ENCODE measurements at places on chromosomes 7 and 10.

GRCh38 chr7:92056286-92056685, 78.0 kb downstream of the CYP51A1 start:
- DNase-seq: peak; percentile 44

- DNase-seq: no peak
Observed at GRCh38 chr7:124645704-124646103, 119.9 kb downstream of the GPR37 start.

DNA sequence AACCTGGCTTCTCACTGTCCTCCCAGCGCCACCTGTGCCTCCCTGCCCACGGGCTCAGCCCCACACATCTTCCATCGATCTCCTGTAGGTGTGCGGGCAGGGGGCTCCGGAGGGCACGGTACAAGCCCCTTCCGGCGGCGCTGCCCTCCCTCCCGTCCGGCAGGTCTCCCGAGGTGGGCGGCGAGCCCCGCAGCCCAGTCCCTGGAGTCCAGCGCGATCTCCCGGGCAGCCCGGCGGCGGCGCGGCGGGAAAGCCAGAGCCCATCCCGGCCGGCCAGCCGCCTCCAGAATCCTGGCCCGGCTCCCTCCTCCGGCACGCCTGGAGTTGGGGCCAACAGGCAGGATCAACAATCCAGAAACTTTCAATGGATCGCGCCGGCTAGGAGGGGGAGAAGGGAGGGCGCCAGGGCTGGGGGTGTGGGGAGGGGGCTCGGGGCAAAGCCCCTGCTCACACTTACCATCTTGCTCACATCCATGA, 100.1 kb downstream of the HIP1 start:
- peak; percentile 28 for DNase-seq

DNA sequence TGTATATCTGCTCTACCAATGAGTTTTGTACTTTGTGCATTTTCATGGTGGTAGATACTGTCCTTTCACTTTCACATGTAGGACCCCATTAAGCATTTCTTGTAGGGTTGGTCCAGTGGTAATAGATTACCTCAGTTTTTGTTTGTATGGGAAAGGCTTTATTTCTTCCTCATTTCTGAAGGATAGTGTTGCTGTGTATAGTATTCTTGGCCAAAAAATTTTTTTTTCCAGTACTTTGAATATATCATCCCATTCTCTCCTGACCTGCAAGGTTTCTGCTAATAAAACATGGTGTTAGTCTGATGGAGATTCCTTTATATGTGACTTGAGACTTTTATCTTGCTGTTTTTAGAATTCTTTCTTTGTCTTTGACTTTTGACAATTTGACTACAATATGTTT, 12.0 kb downstream of the GIMAP8 start:
- no peak for DNase-seq

GRCh38 chr7:31073326-31074119, 21.4 kb downstream of the ADCYAP1R1 start:
- DNase-seq: no peak

DNA sequence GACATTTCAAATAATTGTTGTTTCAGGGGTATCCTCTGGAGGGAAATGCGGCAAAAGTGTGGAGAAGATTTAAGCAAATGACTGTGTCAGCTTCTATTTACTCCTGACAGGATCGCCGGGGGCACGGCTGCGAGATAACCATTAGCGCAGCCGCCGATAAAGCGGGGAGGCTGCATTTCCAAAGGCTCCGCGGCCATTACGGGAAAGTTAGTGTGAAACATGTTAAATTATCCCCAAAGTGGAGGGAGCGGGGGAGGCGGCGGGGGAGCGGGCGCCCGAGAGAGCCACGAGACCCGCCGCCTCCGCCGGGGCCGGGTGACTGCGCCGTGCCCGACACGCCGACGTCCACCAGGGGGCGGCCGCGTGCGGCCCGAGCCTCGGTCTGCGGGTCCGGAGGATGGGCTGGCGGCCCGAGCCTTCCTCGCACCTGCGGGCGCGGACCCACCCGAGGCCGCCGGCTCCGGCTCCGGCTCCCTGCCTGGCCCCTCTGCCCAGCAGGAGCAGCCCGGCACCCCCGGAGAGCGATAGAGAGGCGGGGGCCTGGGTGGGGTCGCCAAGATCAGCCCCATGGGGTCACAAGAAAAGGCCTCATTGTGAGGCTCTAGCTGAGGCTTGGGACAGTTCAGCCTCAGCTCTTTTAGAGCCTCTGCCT, 74.4 kb upstream of the PAX2 start:
- DNase-seq: no peak

DNA sequence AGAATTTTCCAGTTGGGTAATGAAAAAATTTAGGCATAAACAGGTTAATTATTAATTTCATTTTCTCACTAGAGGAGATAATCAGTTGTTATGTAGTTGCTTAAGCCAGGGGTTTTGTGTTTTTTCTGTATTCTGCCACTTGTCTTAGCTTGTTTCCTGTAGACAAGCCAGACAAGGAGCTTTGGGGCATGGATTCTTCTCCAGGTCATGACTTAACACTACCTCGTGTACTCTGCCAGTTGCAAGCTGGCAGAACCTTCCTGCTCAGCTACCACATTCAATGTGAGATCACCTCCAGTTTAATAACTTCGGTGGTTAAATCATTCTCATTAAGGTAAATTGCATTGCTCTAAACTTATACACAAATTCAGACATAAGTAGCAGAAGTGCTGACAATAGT, 1.8 kb downstream of the CCM2 start:
- DNase-seq: peak; percentile 89

DNA sequence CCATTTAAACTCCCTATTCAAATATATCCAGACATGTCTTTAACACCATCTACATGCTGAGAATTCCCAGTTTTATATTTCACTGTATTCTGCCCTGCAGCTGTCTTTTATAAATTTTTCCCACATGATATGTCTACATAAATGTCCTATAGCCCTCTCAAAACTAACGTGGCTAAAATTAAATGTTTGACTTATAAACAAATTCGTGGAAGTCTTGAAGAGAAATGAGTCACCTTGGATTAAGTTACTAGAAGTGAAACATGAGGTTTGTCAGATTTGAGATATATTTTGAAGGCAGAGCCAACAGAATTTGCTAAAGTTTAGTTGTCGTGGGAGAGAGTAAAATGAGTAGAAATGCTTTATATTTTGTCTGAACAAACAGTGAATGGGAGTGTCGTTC, 386.9 kb upstream of the CNTNAP2 start:
- DNase-seq: no peak
